ENCODE measurements at places on chromosomes 7 and 10. TPM values are rescaled to one million over a fixed set of nuclear protein-coding genes. Genes with fewer than 3 reads are reported as not detected.

Gene HECTD2
- 8.4 TPM for total RNA-seq

- no peaks in the 10 kb centered on the region for H3K27me3 ChIP-seq
- peak overlapping the region; percentile 93 for H3K27ac ChIP-seq
- DNase-seq = peak; percentile 56
- H3K4me3 ChIP-seq = peak overlapping the region; percentile 86
Observed at GRCh38 chr10:24721229-24722106, 2.2 kb downstream of the ARHGAP21 start.

GRCh38 chr10:59008452-59008851 lies 168.0 kb upstream of the PHYHIPL start:
- no peak for DNase-seq
- no peaks in the 10 kb centered on the region for H3K27me3 ChIP-seq
- no peak overlapping the region for H3K27ac ChIP-seq
- no peak overlapping the region for H3K4me3 ChIP-seq
- no peaks in the 10 kb centered on the region for H3K4me1 ChIP-seq

Gene HMX2
- total RNA-seq = not detected

DNA sequence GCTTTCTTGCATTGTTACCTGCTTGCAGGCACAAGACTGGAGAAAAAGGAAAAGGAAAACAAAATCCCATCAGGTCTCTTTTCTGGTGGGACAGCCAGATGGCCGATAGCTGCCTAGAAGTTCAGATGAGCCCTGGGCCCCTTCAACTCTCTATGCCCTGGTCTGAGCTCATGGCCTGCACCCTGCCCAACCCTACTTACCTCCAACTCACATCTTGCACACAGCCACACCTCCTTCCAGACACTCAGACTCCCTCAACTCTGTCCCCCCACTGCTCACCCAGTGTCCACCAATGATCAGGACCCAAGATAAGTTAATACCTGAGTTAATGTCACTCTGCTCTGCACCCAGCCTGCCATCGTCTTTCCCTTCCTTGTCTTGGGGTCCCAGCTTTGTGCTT lies 10.9 kb downstream of the RBP3 start:
- no peaks in the 10 kb centered on the region for H3K27me3 ChIP-seq
- H3K36me3 ChIP-seq = no peaks in the 10 kb centered on the region
- no peak overlapping the region for H3K4me3 ChIP-seq
- H3K4me1 ChIP-seq = no peaks in the 10 kb centered on the region
- H3K27ac ChIP-seq = no peak overlapping the region

Gene ENTPD1
- total RNA-seq = 34.5 TPM

DNA sequence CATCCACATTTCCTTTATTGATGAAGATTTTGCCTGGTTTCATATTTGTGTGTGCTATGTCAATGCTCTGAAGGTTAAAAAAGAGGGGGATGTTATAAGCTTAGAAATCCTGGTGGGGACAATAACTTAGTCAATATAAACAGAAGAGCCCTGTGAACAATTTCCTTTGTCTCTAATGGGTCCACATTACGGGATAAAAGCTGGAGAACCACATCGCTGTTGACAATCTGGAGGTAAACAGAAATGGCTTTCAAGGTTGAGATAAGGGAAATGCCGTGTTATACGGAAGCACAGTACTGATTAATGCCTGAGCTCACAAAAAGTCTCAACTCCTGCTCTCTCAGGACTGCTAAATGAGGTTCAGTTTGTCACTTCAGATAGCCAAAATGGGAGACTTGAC lies 16.8 kb downstream of the ASAH2 start:
- no peaks in the 10 kb centered on the region for H3K27me3 ChIP-seq
- H3K36me3 ChIP-seq = no peaks in the 10 kb centered on the region
- DNase-seq = no peak
- no peak overlapping the region for H3K4me3 ChIP-seq
- no peaks in the 10 kb centered on the region for H3K4me1 ChIP-seq
- no peak overlapping the region for H3K27ac ChIP-seq

GRCh38 chr7:1948887-1949680 lies 279.0 kb downstream of the ELFN1 start:
- peak; percentile 37 for DNase-seq
- no peak overlapping the region for H3K4me3 ChIP-seq
- H3K36me3 ChIP-seq = peaks cover 3% of the 10 kb centered on the region

- H3K36me3 ChIP-seq = peaks cover 80% of the 10 kb centered on the region
- H3K4me3 ChIP-seq = no peak overlapping the region
- H3K27ac ChIP-seq = no peak overlapping the region
- H3K4me1 ChIP-seq = no peaks in the 10 kb centered on the region
Observed at GRCh38 chr7:120973849-120974248, 14.7 kb upstream of the CPED1 start.

- no peak for DNase-seq
- no peaks in the 10 kb centered on the region for H3K36me3 ChIP-seq
- H3K4me1 ChIP-seq = no peaks in the 10 kb centered on the region
- H3K27me3 ChIP-seq = no peaks in the 10 kb centered on the region
- no peak overlapping the region for H3K27ac ChIP-seq
- H3K4me3 ChIP-seq = no peak overlapping the region
Observed at GRCh38 chr7:112594397-112594796, 113.6 kb downstream of the LSMEM1 start.

- H3K27ac ChIP-seq = no peak overlapping the region
- H3K27me3 ChIP-seq = no peaks in the 10 kb centered on the region
- no peaks in the 10 kb centered on the region for H3K36me3 ChIP-seq
- no peak overlapping the region for H3K4me3 ChIP-seq
Observed at GRCh38 chr10:82817676-82818422, 942.9 kb downstream of the NRG3 start.

GRCh38 chr10:30490289-30491000 lies 56.5 kb downstream of the MAP3K8 start:
- DNase-seq = no peak
- no peaks in the 10 kb centered on the region for H3K27me3 ChIP-seq
- H3K4me3 ChIP-seq = no peak overlapping the region
- no peaks in the 10 kb centered on the region for H3K36me3 ChIP-seq
- H3K27ac ChIP-seq = peak overlapping the region; percentile 2
- H3K4me1 ChIP-seq = peaks cover 42% of the 10 kb centered on the region

Gene WNT8B
- 0.18 TPM for total RNA-seq
